ENCODE measurements at places on chromosomes 12 and 14. TPM values are rescaled to one million over a fixed set of nuclear protein-coding genes. Genes with fewer than 3 reads are reported as not detected.

Gene SVOP
- not detected for polyA plus RNA-seq

Gene MANSC4
- 0.21 TPM for polyA plus RNA-seq

Gene AKAP5
- 7.1 TPM for polyA plus RNA-seq

Gene MYO1H
- polyA plus RNA-seq, result 0.89 TPM

Gene AMN
- polyA plus RNA-seq, result 43.3 TPM

Gene SCNN1A
- 72.2 TPM for polyA plus RNA-seq

Gene KRT82
- polyA plus RNA-seq, result not detected

Gene PLD4
- polyA plus RNA-seq, result 8.8 TPM

Gene AQP5
- 2.8 TPM for polyA plus RNA-seq

Gene HCAR3
- 0.49 TPM for polyA plus RNA-seq

Gene CCDC177
- 0.08 TPM for polyA plus RNA-seq

Gene FAM90A1
- polyA plus RNA-seq, result 2.6 TPM

Gene OR4E2
- polyA plus RNA-seq, result not detected

Gene DLK1
- polyA plus RNA-seq, result 11.1 TPM

Gene DPY19L2
- polyA plus RNA-seq, result 99.4 TPM

Gene CIROP
- 0.05 TPM for polyA plus RNA-seq

Gene BMAL2
- polyA plus RNA-seq, result 7.0 TPM

Gene KRT81
- not detected for polyA plus RNA-seq

Gene MYF5
- polyA plus RNA-seq, result not detected

Gene POTEG
- 0.14 TPM for polyA plus RNA-seq

Gene ZDHHC22
- 0.86 TPM for polyA plus RNA-seq

Gene C1QL4
- polyA plus RNA-seq, result 1.4 TPM

Gene ACRBP
- polyA plus RNA-seq, result 3.5 TPM

Gene LGALS3
- 16.5 TPM for polyA plus RNA-seq

Gene RPL10L
- not detected for polyA plus RNA-seq

Gene LBHD2
- not detected for polyA plus RNA-seq

Gene RASSF9
- polyA plus RNA-seq, result 12.6 TPM

Gene CYP27B1
- polyA plus RNA-seq, result 1.6 TPM

Gene TGFB3
- polyA plus RNA-seq, result 17.4 TPM

Gene ABCB9
- polyA plus RNA-seq, result 8.2 TPM

Gene AMIGO2
- polyA plus RNA-seq, result 37.5 TPM

Gene TMPRSS12
- polyA plus RNA-seq, result 0.13 TPM

Gene RTN1
- 5.3 TPM for polyA plus RNA-seq

Gene SLCO1A2
- polyA plus RNA-seq, result 0.31 TPM

Gene SLC25A47
- polyA plus RNA-seq, result not detected

Gene TMEM132D
- 1.9 TPM for polyA plus RNA-seq

Gene GARIN6
- not detected for polyA plus RNA-seq

Gene LAG3
- 1.7 TPM for polyA plus RNA-seq

Gene C12orf42
- 0.20 TPM for polyA plus RNA-seq

Gene TSHR
- polyA plus RNA-seq, result 0.17 TPM

Gene NEUROD4
- not detected for polyA plus RNA-seq

Gene CLEC14A
- polyA plus RNA-seq, result 20.6 TPM

Gene RTL1
- polyA plus RNA-seq, result 0.03 TPM

Gene CAPZA3
- polyA plus RNA-seq, result 0.69 TPM

Gene SERPINA3
- polyA plus RNA-seq, result 0.21 TPM

Gene CRY1
- polyA plus RNA-seq, result 30.2 TPM

Gene ARMH4
- 71.9 TPM for polyA plus RNA-seq

Gene NUP37
- polyA plus RNA-seq, result 36.7 TPM

Gene SLC6A15
- 0.46 TPM for polyA plus RNA-seq

Gene RIPK3
- 3.0 TPM for polyA plus RNA-seq

Gene HOXC12
- polyA plus RNA-seq, result not detected

Gene TAS2R8
- polyA plus RNA-seq, result not detected

Gene WDR89
- 24.7 TPM for polyA plus RNA-seq

Gene DTX1
- 13.5 TPM for polyA plus RNA-seq

Gene TMEM229B
- 1.8 TPM for polyA plus RNA-seq

Gene FRMD6
- polyA plus RNA-seq, result 17.9 TPM

Gene TTC6
- 0.27 TPM for polyA plus RNA-seq

Gene CFL2
- polyA plus RNA-seq, result 60.6 TPM
